C1 segment of cervical spinal cord (tissue), 14 donors: ENCODE measurements at places on chromosomes 5 and 9.

GRCh38 chr5:111234125-111234524 is 9.9 kb downstream of the CAMK4 start:
- DNase-seq, result no peak

DNA sequence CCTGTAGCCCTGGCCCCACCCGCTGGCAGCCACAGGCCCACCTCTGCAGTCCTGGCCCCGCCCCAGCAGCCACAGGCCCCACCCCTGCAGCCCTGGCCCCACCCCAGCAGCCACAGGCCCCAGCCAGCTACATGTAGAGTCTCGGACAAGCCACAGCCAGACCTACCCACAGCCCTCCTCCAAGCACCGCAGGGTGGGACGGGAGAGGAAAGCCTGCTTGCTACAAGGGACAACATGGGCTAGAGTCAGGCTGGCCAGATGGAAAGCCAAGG is 49.5 kb upstream of the SARDH start:
- DNase-seq, result peak; percentile 22

DNA sequence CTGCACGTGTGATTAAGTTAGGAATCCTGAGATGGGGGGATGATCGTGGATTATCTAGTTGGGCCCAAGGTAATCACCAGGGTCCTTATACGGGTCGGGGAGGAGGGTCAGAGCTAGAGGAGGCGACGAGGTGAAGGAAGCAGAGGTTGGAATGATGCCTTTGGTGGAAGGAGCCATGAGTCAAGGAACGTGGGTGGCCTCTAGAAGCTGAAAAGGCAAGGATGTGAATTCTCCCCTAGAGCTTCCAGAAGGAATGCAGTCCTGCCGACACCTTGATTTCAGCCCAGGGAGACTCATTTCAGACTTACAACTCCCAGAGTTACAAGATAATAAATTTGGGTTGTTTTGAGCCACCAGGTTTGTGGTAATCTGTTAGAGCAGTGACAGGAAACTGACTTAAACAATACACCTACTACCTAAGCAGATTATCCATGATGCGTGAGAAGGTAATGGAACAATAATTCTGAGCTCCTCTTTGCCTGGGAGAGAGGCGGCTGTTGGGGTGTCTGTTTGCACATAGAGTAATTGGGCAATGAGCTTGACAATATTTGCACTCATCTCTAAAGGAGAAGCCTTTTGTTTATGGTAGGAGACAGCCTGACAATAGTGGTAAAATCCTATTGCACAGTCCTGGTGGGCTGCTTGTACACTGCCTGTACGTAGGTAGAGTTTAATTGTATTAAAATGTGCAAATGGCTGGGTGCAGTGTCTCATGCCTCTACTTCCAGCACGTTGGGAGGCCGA is 129.3 kb upstream of the IER5L start:
- no peak for DNase-seq

- DNase-seq, result no peak
Measured at GRCh38 chr9:137406876-137407589, 15.9 kb downstream of the EXD3 start.

GRCh38 chr5:26669523-26669922 is 368.9 kb downstream of the CDH9 start:
- DNase-seq, result no peak

GRCh38 chr5:88870285-88870684 is 12.7 kb downstream of the MEF2C start:
- DNase-seq, result no peak

DNA sequence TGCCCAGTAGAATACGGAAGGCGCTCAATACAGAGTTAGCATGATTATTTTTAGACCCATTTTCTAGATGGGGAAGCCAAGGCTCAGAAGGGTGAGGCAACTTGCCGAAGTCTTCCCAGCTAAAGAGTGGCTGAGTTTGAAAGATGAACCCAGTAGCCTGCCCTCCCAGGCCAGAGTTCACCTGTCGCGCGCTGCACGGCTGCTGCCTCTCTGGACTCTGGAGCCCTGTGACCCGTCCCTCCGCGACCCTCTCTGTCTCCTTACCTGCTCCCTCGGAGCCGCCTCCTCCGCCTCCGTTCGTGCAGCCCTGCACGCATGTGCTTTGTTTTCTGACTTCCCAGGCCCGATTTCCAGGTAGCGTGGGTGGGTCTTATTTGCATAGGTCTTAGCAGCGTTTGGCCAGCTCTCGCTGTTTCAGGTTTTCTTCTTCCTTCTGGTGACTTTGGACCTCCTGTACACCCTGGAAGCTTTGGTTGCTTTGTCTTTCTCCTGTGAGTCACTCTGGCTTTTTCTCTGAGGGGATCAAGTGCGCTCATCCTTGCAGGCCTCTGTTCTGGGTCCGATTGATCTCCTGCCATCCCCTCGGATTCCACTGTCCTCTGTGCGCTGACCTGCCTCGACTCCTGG is at the start of gene RNF183:
RNF183 (minus strand) TSS at position 585 of the 627 bp plus-strand sequence. CDS start 5,192 bp downstream, outside the sequence.
- DNase-seq, result no peak

DNA sequence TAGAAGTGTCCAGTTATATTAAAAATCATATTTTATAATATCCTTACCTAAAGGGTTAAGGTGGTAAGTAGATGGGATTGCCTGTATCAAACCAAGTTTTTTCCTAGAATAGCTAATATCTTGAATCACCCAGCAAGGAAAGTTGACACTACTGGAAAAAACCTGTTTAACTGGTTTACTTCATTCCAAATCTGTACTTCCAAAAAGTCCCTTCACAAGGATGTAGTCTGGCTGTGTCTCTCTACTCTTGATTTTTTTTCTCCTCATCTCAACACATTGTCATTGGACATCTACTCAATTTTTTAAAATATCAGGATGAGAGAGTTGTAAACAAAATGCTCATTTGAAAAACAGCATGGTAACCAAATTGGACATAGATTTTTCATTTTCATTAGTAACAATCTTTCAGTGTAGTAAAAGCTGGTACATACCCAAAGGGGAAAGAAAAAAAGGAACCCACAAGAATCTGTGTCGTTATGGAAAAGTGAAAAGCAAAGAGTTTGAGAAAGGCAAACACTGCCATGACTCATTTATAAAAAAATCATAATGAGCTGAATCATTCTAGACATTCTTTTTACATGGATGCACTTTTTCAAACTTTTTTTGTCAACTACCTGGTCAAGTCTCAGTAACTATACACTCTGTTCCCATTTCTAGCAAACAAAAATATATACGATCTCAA is 173.5 kb downstream of the GLIS3 start:
- DNase-seq, result no peak

GRCh38 chr9:4226331-4227250 is 73.3 kb downstream of the GLIS3 start:
- no peak for DNase-seq

- no peak for DNase-seq
Measured at GRCh38 chr9:90916147-90916734, 114.6 kb downstream of the SYK start.

- DNase-seq, result no peak
Measured at GRCh38 chr9:114276908-114277821, 45.7 kb upstream of the ORM1 start.

GRCh38 chr5:125526966-125527365 is 780.5 kb upstream of the ZNF608 start:
- no peak for DNase-seq
